ENCODE measurements at places on chromosomes 3 and 15.

- no peak for DNase-seq
Observed at GRCh38 chr15:98678484-98678883, 30.1 kb downstream of the IGF1R start.

DNA sequence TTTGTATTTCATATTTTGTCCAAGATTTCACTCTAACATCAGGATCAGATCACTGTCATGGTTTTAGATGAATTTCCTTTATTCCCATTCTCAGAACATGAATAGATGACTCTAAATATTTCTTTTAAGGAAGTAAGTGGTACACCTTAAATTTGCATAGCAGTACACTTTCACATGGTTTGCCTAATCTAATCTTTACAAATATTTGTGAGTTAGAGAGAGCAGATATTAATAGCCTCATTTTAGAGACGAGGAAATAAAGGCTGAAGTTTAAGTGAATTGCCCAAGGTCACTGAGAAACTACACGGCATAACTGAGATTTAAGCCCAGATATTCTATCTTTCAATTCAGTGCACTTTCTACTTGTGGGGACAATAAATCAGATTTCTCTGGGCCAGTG is 14.2 kb downstream of the TERC start:
- DNase-seq: no peak

- peak; percentile 52 for DNase-seq
Observed at GRCh38 chr3:161559177-161559998, 62.8 kb downstream of the OTOL1 start.

DNA sequence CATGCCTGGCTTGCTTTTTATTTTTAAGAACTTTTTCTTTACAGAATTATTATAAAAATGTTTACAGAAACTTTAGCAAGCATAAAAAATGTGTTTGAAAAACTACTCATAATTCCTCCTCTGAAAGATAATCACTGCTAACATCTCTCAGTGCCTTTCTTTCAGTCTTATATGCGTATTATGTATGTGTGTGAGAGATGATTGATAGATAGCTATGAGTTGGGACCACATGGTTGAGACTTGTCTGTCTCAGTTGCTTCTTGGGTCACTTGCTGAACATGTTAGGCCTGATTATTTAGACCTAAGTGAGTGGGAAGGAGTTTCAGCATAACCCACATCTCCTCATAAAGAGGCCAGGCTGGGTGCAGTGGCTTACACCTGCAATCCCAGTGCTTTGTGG is 11.1 kb downstream of the MAP6D1 start:
- DNase-seq: no peak

DNA sequence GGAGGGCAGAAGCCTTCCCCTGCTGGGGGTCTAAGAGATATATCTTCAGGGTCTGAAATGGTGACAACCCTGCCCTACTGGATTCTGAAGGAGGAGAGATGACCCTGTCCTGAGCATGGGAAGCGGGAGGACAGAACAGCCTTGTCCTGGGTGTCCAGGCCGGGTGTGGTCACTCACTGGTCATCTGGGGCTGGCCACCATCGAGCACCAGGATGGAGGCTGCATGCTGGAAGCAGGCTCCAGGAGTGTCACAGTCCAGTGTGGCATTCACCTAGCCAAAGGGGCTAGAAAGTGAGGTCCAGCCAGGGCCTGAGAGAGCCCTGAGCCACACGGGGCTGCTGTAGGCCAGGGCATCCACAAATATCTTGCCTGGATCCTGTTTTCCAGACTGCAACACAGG is 5.2 kb downstream of the CDHR4 start:
- DNase-seq: no peak

DNA sequence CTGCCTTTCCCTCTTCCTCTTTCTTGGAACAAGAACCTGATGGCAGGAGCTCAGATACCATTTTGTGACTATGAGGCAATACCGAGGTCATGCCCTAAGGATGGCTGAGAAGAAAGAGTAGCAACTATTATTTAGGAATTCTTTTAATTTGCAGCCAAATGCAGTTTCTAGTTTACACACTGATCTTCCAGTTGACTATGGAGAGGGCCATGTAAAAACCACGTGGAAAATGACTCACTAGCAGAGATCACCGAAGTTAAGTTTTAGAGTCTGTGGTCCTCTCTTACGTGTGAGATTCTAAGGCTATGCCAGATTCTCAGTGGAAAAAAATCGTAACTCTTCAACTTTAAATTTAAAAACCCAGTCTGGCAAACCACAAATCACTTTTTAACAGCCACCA is 7.8 kb downstream of the BNC1 start:
- no peak for DNase-seq

All from putamen (tissue), 1 donor.